ENCODE measurements at places on chromosomes 16 and 17.
A peak's percentile ranks its signal among the peaks of the same experiment; 100 is the strongest.

GRCh38 chr17:46841561-46842379, 9.6 kb upstream of the WNT9B start:
- DNase-seq: no peak

DNA sequence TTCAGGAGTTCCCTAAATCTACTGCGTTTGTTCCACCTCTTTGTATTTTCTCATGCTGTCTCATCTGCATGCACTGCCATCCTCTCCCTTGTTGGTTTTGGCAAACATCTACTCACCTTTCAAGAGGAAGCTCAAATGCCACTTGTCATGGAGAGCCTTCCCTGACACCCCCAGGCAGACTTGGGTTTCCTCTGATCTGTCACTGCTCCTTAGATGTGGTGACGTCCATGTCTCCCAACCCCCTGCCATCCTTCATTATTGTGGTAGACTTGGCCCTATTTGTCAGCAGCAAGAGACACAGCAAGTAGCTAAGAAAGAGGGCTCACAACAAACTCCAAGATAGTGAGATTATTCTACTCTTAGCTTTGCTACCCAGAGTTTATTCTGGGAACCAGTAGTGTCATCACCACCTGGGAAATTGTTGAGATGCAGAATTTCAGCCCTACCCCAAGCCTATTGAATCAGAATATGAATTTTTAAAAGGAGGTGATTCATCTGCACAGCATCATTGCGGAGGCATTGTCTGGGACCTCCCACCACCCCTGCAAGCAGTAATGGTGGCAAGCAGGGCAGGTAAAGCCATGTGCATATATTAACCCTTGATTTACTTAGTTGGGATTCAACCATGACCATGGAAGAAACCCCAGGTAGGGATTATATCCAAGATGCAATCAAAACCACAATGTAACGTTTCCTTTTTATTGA, 248.9 kb downstream of the SHISA9 start:
- no peak for DNase-seq

DNA sequence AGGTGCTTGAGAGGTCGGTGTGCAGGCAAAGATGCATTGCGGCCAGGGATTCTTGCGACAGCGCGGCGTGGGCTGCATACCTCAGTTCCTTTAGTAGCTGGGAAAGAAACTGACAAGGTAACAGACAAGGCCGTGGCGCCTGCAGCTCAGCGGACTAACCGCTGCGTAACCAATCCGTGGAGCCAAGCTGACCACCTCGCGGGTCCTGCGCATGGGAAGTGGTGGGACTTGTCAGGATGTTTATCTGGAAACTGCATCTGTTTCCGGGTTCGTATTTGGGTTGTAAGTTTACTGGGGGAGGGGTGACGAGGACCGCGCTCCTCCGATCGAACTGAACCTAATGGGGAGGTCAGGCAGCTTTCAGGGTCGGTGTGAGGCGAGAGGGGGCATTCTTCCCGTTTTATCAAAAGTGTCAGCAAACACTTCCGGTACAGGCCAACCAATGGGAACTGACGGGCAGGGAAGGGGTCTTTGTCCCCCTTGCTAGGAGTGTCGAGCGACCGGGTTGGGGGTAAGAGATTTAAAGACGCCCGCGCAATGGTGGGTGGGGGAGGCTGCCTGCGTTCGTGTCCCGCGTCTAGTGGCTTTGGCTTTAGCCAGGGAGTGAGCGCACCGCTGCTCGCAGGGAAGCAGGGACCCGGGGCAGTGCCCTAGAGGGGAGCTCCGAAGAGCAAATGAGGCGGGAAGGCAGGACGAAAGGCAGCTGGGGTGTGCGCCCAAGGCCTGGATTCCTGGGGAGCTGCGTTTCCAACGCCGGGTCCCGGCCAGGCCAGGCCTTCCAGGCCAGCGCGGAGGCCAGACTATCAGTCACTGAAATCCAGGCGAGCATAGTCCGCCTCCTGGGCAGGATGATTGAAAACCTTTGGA, 7.0 kb downstream of the IRX6 start:
- no peak for DNase-seq

GRCh38 chr17:64003526-64004121, 5.5 kb downstream of the PRR29 start:
- no peak for DNase-seq

GRCh38 chr17:79548116-79548515, 62.7 kb downstream of the RBFOX3 start:
- no peak for DNase-seq

DNA sequence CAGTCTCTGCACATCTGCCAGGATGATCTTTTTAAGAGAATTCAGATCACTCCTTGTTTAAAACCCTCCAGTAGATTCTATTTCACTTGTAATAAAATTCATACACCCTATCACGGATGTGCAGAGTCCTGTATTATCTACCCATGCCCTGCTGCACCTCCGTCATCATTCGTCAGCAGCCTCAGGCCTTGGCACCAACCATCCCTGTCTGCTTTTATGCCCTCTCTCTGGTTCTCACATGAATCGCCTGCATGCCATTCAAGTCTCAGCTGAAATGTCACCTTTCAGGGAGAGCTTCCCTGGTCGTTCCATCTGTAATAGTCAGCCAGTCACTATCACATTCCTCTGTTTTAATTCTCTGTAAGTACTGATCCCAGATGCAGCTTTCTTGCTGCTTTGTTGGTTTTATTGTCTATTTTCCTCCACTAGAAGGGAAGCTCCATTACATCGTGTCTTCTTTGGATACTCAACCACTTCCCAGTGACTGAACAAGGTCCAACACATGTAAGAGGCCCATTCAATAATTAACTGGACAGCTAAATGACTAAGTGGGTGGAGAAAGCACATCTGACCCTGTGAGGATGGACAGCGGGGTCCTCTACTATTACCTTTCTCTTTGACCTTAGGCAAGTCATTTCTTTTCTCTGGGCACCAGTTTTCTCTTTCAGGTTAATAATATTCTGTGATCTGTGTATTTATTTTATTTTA, 81.2 kb upstream of the GOT2 start:
- no peak for DNase-seq

- no peak for DNase-seq
Observed at GRCh38 chr17:70648166-70648565, 478.8 kb downstream of the KCNJ2 start.

DNA sequence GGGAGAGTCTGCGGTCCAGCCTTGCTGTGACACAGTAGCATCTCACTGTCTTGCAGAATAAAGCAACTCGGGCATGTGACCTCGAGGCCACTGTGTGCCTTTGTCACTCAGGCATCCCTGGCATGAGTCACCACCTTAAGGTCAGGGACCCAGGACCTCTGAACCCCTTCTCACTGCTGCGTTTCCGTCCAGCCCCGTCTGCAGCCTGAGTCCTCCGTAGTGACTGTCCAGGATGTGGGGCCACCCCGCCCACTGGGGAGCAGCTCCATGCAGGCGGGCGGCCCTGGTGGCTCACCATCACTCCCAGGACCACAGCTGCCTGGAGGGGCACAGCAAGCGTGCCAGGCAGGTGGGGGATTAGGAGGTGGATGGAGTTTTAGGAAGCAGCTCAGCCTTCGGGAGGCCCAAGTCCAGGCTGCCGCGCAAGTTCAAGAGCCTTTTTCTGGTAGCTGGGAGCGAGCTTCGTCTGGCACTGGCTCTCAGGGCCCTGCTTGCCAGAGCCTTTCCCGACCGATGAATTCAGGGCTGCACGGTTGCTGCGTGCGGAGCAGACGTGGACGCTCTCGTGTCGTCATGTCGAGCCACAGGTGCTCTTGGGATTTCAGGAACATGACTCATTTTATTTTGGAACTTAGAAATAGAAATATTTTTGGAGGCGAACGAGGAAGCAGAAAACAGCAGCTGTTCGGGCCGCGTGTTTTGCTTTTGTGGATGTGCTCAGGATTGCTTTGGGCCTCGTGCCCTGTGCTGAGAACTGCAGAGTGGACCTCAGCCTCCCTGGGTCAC, 16.8 kb downstream of the KCTD5 start:
- DNase-seq: no peak

DNA sequence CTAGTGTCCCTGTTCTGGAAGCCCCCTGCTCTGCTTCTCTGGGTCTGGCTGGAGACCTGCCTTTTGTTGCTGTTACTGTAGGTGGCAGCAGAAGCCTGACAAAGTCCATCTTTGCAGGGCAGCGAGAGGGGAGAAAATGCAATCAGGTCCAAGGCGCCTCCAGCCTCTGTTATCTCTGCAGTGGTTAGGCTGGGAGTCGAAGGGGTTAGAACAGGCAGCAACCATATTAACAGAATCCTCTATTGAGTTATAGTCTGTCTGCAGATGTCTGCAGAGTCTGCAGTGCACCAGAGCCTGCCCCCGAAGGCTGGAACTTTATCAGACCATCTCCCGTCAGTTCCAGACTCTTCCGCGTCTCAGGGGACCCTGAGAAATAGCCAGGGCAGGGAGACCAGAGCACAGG, 404.9 kb upstream of the EEF2KMT start:
- no peak for DNase-seq

GRCh38 chr16:68640972-68641371, 4.1 kb upstream of the CDH3 start:
- no peak for DNase-seq

- no peak for DNase-seq
Observed at GRCh38 chr17:68421486-68421885, 35.8 kb downstream of the WIPI1 start.

GRCh38 chr17:44546671-44547606, 10.3 kb upstream of the FZD2 start:
- no peak for DNase-seq

DNA sequence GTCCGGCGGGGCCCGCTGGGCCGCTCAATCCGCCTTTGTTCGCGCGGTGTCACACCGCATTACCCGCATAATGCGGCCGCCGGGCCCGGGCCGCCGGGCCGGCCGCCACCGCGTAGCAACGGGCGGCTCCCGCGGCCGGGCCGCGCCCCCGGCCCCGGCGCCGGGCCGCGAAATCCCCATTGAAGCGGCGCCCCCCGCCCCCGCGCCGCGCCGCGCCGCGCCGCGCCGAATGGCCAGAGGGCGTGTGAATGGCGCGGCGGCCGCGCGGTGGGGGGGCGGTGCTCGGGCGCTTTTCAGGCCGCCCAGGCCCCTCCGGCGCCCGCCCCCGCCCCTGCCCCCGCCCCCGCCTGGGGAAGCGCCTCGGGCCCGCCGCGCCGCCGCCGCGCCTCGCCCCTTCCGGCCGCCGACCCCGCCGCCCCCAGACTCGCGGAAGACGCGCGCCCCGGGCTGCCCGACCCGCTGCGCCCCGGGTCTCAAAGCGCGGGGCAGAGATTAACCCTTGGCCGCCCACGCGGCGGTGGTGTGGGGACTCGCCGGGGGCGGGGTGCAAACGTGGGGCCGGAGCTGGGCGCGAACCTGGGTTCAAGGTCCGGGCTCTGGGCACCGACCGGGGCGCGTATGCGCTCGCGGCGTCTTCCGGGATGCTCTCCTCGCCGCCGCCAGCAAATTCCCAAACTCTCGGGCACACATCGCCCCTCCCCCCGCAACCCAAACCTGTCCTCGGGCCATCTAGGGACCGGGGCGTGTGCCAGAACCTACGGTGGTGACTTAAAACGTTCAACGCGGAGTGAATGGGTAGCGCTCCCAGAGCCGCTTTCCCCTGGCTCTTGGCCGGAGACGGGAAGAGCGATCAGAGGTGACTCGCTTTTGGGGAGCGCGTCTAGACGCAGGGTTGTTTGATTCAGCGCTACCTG, 46.7 kb downstream of the WNT3 start:
- no peak for DNase-seq

- no peak for DNase-seq
Observed at GRCh38 chr17:28476076-28476865, 2.8 kb downstream of the SLC13A2 start.

- no peak for DNase-seq
Observed at GRCh38 chr17:30341703-30342249, 7.9 kb upstream of the TMIGD1 start.

- no peak for DNase-seq
Observed at GRCh38 chr16:50015631-50016030, 9.4 kb upstream of the CNEP1R1 start.

GRCh38 chr17:77374170-77374936, 233.6 kb downstream of the SEC14L1 start:
- peak; percentile 30 for DNase-seq

- no peak for DNase-seq
Observed at GRCh38 chr16:11963706-11964105, 1.3 kb upstream of the TNFRSF17 start.

DNA sequence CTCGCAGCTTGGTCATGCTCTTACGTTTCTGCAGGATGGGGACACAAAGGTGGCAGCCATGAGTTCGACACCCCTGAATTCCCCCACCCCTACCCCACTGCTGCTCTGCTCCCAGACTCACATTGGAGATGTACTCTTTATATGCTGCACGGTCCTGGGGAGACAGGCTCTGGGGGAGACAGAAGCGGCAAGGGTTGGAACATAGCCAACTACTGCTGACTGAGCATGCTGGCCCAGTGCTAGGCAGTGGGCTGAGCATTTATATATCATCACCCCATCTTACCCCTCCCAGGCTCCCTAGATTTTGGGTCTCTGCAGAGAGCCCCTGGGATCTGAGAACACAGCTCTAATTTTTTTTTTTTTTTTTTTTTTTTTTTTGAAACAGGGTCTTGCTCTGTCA, 8.1 kb upstream of the ATXN7L3 start:
- DNase-seq: no peak

- DNase-seq: peak; percentile 35
Observed at GRCh38 chr17:82848022-82848592, 8.3 kb upstream of the ZNF750 start.

DNA sequence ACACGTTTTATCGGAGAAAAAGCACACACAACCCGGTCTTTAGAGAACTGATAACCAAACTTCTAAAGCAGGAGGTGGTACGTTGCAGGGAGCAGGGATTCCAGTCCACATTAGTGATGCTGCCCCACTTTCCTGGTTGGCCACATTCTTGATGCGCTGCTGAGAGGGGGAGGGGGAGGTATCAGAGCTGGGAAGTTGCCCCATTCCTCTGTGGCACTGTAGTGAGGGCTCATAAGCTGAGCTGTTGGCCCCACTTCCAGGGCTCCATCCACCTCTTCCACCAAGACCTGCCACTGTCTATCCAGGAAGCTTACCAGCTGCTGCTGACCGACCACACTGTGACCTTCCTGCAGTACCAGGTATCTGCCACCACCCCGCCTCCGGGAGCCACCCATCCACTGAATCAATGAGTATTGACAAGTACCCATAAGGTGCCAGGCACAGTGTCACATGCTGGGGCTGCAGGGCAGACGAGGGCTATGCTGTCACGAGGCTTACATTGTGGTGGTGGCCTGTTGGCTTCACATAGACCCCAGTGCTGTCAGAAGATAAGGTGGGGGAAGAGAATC, 1.1 kb downstream of the TSEN54 start:
- DNase-seq: no peak
